ENCODE measurements at places on chromosomes 12 and 14. TPM values are rescaled to one million over a fixed set of nuclear protein-coding genes. Genes with fewer than 3 reads are reported as not detected.

Gene KCNK10
- total RNA-seq = 0.92 TPM

Gene MSI1
- 0.31 TPM for total RNA-seq

Gene PYGL
- total RNA-seq = 16.9 TPM

Gene HEBP1
- total RNA-seq = 14.0 TPM

Gene ARMH4
- 18.2 TPM for total RNA-seq

Gene AMDHD1
- not detected for total RNA-seq

Gene KRT82
- total RNA-seq = not detected

Gene C12orf54
- not detected for total RNA-seq

Gene SELPLG
- 2.2 TPM for total RNA-seq

Gene YARS2
- 29.8 TPM for total RNA-seq

Gene NFYB
- 21.6 TPM for total RNA-seq

Gene USP15
- 97.9 TPM for total RNA-seq

Gene FAM90A1
- not detected for total RNA-seq

Gene CPSF2
- total RNA-seq = 36.5 TPM

Gene ACTR6
- total RNA-seq = 12.5 TPM

Gene UNG
- total RNA-seq = 30.6 TPM

Gene DEPDC4
- total RNA-seq = 0.82 TPM

Gene RNASE13
- total RNA-seq = not detected

Gene ESYT1
- 152 TPM for total RNA-seq

Gene TRPV4
- 3.5 TPM for total RNA-seq

Gene RNASE3
- total RNA-seq = not detected

Gene CAPS2
- total RNA-seq = 8.9 TPM

Gene KRT6B
- total RNA-seq = 17.0 TPM

Gene RTL1
- total RNA-seq = 46.9 TPM

Gene CDCA3
- total RNA-seq = 5.9 TPM

Gene EPYC
- not detected for total RNA-seq

Gene KRT80
- 10.3 TPM for total RNA-seq

Gene RPS6KL1
- total RNA-seq = 12.6 TPM

Gene KCNA5
- total RNA-seq = 3.7 TPM

Gene MYF6
- 164 TPM for total RNA-seq

Gene GUCY2C
- total RNA-seq = 0.21 TPM

Gene DLST
- total RNA-seq = 78.7 TPM

Gene CCDC196
- not detected for total RNA-seq

Gene ORAI1
- 20.4 TPM for total RNA-seq

Gene GZMH
- not detected for total RNA-seq

Gene SERPINA12
- not detected for total RNA-seq

Data from tongue (tissue), 3 donors.